ENCODE measurements at places on chromosomes 1 and 21.

GRCh38 chr1:31467005-31467674 lies 54.1 kb downstream of the SERINC2 start:
- no peak for DNase-seq

DNA sequence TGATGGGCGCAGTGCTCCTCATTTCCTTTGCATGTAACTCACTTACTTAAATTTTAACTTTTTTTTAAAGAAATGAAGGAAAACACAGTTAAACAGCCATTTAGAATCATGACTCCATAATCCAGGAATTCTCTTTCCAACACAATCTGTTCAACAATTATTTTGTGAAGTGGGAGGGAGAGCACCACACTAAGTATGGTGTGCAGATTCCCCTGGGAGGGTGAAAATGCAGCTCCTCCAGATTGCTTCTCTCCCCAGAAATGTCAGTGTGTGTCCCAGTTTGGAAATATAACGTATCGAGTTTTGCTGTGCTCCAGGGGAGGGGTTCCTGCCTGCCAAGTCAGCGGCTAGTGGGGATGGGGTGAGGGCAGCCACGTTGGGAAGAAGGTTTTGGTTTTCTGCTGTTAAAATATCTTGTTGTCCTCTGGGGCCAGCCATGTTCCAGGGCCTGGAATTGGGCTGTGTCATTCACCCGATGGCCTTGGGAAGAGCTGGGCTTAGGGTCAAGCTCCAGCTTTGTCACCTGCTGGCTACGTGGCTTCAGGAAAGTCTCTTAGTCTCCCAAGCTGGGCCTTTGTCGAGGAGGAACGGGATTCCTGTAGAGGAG lies 17.3 kb upstream of the DISP3 start:
- no peak for DNase-seq

GRCh38 chr1:43651188-43651587 lies 1.2 kb downstream of the KDM4A start:
- no peak for DNase-seq

GRCh38 chr1:145936247-145936646 lies 9.0 kb upstream of the RBM8A start:
- DNase-seq, result no peak

DNA sequence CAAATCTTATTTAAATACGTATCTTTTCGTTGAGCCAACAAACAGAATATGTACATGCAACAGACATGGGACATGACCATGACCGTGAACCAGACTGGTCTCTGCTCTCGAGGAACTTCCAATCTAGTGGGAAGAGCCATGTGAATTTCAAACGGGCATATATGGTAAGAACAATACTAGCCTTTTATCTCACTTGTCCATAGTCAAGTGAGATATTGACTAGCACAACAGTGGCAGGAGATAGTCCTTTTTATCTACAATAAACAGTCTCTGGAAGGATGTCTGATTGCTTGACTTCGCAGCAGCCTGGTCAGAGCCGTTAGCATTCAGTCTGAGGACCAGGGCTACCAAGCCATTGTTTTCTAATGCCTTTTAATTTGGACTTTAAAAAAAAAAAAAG lies 12.6 kb upstream of the PLA2G2C start:
- no peak for DNase-seq

- no peak for DNase-seq
Observed at GRCh38 chr1:110504226-110504625, 14.7 kb downstream of the KCNA10 start.

DNA sequence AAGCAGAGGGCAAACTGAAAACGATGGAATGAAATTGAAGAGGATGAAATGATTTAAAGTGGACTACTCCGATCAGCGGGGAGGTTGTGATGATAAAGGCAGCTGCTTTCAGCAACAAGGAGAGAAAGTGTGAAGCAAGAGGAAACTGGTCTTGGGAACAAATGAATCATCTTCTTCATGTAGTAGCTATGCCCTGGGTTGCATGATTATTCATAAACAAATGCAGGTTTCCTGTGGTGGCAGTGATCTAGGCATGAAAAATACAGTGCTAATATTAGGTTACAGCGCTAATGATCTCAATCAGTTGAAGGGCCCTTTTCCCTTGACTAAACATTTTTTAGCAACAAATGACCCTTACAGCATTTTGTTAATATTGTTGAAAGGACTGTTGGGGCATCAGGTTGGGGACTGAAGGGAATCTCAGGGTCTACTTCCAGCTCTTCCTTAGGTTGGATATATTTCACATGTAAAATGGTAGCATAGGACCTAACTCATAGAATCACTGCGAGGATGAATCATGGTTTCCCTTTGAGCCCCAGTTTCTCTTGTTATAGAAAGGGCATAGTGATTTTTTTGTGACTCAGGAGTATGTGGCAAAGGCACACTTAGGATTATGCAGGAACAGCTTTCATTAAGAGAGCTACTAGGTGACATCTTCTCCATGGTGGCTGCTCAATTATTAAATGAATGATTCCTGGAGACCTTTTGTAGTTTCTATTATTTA lies 1.9 kb upstream of the ZFYVE9 start:
- DNase-seq, result no peak
